Activated CD4-positive, alpha-beta memory T cell treated with anti-CD3 and anti-CD28 coated beads, Interleukin-2, amount 10 ng/mL, durations not matched to agents 7 days and 5 days (primary cell): ENCODE measurements at places on chromosomes 1 and 21. TPM values are rescaled to one million over a fixed set of nuclear protein-coding genes. Genes with fewer than 3 reads are reported as not detected.
A peak's percentile ranks its signal among the peaks of the same experiment; 100 is the strongest.

GRCh38 chr1:83764209-83764608, 234.7 kb downstream of the TTLL7 start:
- no peak for DNase-seq

DNA sequence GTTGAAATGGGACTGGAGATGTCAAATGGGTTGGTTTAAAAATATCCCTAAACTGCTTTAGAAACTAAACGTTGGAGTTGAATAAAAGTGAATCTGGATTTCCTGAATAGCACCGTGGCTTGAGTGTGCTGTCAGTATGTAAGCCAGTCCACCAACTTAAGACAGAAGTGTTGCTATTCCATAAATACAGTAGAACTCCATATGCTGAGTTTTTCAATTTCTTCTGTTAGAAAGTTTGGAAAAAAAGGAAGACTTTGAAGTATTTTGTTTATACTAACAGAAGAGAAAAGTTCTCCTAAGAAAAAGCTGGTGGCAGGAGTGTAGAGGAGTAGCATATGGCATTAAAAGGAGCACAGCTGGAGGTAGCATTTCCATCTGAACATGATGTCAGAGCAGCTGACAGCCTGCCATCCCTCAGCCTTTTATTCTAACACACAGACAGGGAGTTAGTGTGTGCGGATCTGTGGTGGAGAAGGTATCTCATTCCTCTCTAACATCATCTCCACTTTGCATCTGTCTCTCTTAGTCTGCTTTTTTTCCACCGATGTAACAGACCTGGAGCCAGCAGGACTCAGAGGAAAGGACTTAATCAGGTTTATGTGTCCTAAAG, at the start of gene ZBTB18:
TSS of gene ZBTB18 (plus strand) at position 449 of the 610 bp plus-strand sequence. CDS start at position 598, 149 bp downstream.
- DNase-seq, result no peak

DNA sequence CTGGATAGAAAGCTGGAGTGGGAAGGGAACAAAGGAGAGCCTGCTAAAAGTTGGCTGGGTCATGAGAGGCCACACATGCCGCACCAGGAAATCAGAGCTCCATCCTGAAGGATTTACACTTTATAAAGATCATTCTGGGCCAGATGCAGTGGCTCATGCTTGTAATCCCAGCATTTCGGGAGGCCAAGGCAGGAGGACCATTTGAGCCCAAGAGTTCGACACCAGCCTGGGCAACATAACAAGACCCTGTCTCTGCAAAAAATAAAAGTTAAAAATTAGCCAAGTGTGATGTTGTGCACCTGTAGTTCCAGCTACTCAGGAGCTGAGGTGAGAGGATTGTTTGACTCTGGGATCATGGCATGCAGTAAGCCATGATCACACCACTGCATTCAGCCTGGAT, 28.7 kb upstream of the RASAL2 start:
- DNase-seq, result no peak

GRCh38 chr1:158285756-158286241, 3.9 kb upstream of the CD1C start:
- no peak for DNase-seq

DNA sequence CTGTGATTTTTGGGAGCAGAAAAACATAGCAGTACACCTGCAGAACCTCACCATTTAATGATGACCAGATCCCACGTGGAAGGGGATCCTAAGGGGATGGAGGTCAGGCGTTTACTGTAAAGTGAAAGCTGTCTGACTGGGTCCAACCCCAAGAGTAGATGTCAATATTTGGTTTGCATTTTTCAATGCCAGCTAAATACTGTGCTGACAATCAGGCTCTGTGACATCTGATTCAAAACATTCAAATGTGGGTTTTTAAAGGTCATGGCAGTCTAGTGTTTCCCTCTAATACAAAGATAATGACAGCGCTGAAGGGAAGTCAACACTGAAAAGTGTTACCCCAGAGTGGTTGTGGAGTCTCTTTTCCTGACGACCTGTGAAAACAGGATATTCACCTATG, 68.1 kb downstream of the SPAG17 start:
- no peak for DNase-seq

- DNase-seq, result peak; percentile 76
These were observed 5.0 kb downstream of the SRARP start for GRCh38 chr1:16009030-16009460.

DNA sequence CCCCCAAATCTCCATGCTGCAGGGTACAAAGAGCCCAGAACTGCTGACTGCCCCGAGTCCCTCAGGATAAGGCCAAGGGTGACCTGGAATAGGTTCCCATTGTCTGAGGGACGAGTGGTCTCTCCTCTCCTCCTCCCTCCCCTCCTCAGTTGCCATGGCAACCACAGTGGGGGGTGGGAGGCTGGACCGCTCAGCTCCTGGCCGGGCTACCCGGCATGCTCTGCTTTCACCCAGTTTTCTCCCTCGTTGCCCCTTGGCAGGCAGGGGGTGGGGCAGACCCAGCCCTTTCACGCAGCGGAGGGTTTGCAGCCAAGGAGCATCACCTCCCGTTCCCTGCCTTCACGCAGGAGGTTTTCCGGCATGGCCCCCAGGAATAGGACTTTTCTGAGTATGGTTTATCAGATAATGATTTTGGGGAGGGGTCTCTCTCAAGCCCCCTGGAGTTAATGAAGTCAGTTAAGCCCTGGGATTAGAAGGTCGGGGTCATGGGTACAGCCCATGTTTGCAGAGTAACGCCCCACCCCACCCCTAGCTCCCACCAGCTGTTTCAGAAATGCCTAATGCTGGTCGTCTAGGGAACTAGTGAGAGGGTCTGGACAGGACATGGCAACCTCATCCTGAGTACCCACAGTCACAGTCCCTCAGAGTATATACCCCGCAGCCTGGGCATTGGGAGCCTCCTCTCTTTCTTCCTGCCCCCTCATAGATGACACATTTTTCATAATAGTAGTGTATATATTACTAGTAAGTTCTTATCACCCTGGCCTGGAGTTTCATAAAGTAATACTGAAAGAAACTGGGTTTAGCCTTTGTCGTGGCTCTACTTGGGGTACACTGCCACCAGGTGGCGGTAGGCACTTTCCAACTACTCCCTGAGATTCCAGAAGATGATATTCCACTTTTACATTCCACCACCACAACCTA, 20.7 kb downstream of the C1QB start:
- no peak for DNase-seq

GRCh38 chr1:211033921-211034525, 99.9 kb downstream of the KCNH1 start:
- no peak for DNase-seq

DNA sequence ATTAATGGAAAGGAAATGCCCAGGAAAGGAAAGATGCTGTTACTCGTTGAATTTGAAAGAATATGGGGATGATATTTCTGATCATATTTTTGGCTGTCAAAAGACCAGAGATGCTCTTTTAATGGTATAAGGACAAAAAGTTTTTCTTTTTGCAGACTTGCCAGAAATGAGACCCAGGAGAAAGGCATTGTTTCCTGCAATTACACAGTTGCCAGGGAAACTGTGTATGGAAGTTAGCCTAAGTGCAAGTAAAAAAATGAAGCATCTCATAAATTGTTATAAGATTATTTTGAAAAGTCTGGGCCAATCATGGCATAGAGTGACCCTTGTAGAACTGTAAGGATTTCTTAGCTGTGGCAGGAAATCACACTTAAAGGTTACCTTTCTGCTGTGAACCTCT, 155.7 kb upstream of the BEND5 start:
- no peak for DNase-seq

GRCh38 chr21:44065428-44065827, 41.8 kb upstream of the PWP2 start:
- DNase-seq, result peak; percentile 81

DNA sequence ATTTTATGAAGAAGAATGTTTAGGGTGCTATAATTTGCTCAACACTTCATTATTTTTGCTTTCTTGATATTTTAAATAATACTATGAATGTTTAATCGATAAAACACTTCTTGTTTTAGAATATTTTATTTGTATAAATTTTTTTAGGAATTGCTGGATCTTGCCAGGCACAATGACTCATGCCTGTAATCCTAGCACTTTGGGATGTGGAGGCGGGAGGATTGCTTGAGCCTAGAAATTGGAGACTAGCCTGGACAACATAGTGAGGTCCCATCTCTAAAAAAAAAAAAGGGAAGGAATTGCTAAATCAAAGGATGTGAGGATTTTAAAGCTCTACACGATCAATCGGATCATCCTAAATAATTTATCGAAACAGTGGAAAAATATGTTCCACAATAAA, 17.6 kb downstream of the RNF11 start:
- no peak for DNase-seq

- DNase-seq, result peak; percentile 39
These were observed 19.2 kb downstream of the AGPAT3 start for GRCh38 chr21:43884012-43884860.

- no peak for DNase-seq
These were observed 29.7 kb upstream of the MTMR11 start for GRCh38 chr1:149966405-149966804.

- no peak for DNase-seq
These were observed 54.5 kb upstream of the MRPS6 start for GRCh38 chr21:34018910-34019309.

DNA sequence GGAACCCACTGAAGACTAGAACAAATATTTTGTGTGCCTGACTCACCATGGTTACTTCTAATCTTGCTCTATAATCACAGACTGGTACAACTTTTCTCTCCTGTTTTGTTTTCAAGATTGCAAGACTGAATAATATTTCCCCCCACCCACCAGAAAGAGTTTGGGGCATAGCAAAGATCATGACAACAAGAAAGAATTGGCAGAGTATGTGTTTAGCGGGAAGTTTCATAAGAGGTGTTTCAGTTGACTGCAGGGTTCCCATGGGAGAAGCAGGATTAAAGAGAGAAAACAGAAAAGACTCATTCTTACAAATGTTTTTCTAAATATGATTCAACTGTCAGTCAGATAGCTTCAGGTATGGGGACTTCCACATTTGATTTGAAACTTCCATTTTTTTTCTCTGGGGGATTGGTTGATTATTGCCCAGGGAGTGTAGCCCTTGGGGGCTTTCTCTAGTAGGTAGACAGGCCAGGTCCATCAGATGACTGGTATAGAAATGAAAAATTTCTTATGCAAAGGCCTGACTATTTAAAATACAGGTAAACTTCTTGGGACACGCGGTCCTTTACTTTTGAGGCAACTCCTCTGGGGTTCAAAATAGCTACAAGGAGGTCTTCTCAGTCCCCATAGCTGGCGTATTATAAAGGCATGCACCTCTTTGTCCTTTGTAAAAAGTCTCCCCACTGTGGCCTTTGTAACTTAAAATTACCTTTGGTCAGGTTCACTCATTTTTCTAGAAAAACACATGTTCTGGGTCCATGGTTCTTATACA, 13.9 kb downstream of the OR14I1 start:
- DNase-seq, result no peak

- no peak for DNase-seq
These were observed 129.3 kb upstream of the GORAB start for GRCh38 chr1:170402476-170403311.

DNA sequence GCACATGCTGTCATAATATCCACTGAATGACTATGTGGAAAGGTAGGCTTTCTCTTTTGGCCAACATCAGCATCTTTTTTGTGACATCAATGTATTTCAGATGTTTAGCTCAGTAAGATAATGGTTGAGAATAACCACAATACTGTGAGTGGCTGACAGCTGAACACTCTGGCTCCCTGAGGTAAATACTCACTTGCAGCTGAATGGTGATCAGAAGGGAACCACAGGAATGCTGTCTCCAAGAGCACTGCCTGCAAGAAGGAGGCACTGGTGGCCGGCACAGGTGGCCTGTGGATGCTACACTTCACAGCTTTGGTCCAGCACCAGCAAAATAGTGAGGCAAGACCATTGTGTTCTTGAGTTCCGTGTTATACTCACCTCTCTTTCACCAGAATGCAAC, 118.7 kb upstream of the PPM1J start:
- no peak for DNase-seq

- DNase-seq, result peak; percentile 57
These were observed 10.7 kb downstream of the MR1 start for GRCh38 chr1:181044449-181044966.

- DNase-seq, result no peak
These were observed 140.8 kb downstream of the FMN2 start for GRCh38 chr1:240232530-240232929.

GRCh38 chr1:208235356-208235981, 8.7 kb downstream of the PLXNA2 start:
- no peak for DNase-seq

GRCh38 chr1:97158691-97159096, 437.1 kb downstream of the PTBP2 start:
- no peak for DNase-seq

- DNase-seq, result no peak
These were observed 976.5 kb downstream of the ADGRL2 start for GRCh38 chr1:82777240-82777639.

- DNase-seq, result no peak
These were observed 8.5 kb upstream of the NBL1 start for GRCh38 chr1:19635646-19636045.

DNA sequence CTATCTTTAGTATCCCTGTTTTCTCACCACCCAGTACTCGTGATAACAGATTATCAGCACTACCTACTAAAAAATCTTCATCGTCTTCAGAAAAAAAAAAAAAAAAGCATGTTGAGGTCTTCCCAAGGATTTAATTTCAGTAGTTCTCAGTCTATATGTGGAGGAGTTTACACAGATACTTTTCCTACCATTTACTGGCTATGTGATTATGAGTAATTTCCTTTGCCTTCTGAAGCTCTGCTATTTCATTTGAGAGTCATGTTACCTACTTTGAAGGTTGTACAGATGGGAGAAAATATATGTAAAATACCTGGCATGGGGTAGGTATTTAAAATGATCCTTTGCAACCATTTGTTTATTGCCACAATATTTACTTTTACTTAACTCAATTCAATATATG, 399.7 kb downstream of the NEGR1 start:
- DNase-seq, result no peak

DNA sequence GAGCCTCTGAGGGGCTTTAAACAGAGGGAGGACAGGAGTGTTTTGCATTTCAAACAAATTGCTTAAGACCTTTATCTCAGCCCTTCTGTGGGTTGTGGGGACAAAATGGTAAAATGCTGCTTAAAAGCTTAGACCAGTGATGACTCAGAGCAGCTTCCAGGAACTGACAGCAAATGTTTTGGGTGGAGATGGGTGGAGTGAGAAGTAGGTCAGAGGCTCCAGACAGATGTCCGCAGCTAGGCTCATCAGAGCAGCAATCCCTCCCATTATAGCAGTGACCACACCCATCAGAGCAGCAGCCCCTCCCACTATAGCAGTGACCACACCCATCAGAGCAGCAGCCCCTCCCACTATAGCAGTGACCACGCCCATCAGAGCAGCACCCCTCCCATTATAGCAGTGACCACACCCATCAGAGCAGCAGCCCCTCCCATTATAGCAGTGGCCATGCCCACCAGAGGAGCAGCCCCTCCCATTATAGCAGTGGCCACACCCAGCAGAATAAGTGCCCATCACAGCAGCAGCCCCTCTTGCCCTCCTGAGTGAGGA, 532.2 kb downstream of the MATN1 start:
- DNase-seq, result peak; percentile 80

Gene CHRM3
- total RNA-seq, result not detected

Gene RYR2
- total RNA-seq, result 0.05 TPM

Gene TRIM62
- 11.5 TPM for total RNA-seq

Gene PRKCZ
- total RNA-seq, result 8.0 TPM

Gene NCF2
- total RNA-seq, result 23.0 TPM

Gene SHE
- not detected for total RNA-seq

Gene FCRL6
- not detected for total RNA-seq

Gene EXTL1
- not detected for total RNA-seq

Gene ACBD6
- total RNA-seq, result 33.2 TPM

Gene PRAMEF17
- not detected for total RNA-seq

Gene ADGRL4
- total RNA-seq, result not detected

Gene IL22RA1
- not detected for total RNA-seq

Gene LAX1
- 22.7 TPM for total RNA-seq
